Fibroblast of mammary gland (primary cell): ENCODE measurements at places on chromosomes 7 and 10.

- no peak for DNase-seq
These were observed 422.0 kb downstream of the CDC14C start for GRCh38 chr7:49346195-49346899.

DNA sequence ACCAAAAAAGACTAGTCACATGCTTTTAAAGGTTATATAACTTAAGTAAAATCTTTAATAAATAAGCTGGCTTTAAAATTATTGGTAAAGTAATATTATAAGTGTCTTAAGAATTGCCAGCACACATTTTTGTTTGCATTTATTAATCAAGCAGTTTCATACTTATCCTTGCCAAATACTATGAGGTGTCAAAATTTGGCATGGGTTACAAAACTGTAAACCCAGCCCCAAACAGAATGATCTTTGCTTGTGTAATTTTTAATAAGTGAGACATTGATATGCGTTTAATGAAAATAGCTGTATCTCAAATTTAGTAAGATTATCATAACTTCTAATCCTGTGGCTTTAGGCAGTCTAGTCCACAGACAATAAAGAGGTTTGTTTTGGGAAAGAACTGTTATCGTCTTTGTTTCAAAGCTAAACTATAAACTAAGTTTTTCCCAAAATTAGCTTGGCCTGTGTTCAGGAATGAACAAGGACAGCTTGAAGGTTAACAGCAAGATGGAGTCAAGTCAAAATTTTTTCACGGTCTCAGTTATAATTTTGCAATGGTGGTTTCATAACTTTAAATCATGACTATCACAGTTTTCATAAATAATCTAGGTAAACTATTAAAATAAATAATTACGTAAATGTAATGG lies 72.8 kb downstream of the ST8SIA6 start:
- DNase-seq: no peak

DNA sequence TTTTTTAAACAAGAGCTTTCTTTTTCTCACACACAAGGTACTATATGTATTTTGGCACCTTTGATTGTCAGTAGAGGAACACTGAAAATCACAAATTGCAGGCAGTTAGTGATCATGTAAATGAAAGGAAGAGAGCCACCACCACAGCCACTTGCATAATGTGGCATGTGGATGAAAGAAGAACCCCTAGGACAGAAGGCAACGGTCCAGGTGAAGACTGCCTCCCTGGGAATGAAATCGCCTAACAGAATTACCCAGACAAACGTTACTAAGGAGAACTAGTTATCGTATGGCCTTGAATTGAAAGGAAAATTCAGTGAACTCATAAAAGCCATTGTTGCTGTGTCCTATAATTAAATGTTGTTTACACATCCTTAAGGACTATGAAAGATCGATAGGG lies 41.2 kb upstream of the PTPRZ1 start:
- no peak for DNase-seq

DNA sequence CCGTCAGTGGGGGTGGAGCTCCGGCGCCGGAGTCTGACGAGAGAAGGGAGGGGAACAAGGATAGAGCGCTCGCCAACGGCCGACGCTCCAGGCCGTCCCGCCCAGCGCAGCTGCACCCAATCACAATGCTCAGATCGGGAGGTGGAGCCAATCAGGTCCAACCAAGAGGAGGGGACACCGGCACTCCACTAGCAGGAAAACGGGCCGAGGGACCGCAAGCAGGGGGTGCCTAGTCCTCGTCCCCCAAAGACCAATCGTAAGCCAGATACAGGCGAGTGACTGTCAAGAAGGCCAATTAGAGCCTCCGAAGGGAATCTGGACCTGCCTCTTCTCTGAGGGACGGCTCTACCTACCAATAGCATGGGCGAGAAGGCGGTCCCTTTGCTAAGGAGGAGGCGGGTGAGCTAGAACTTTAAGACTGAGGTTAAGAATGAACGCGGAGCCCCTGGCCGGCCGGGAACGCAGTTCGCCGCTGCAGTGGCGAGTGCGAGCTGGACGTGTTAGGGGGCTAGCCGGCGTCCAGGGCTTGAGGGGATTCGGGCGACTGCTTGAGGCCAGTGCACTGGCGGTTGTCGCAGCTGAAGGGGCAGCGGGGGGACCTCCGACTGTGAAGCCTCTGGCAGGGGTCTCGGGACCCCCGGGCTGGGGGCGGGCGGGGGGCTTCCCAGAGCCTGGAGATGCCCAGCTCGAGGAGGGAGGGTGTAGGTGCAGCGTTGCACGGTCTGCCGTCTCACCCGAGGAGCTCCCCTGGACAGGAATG lies at the start of gene FBXO24:
Gene FBXO24, plus strand, starts transcription at position 63 of the 760 bp plus-strand sequence. Its CDS starts 298 bp downstream, at position 361.
- peak; percentile 100 for DNase-seq

DNA sequence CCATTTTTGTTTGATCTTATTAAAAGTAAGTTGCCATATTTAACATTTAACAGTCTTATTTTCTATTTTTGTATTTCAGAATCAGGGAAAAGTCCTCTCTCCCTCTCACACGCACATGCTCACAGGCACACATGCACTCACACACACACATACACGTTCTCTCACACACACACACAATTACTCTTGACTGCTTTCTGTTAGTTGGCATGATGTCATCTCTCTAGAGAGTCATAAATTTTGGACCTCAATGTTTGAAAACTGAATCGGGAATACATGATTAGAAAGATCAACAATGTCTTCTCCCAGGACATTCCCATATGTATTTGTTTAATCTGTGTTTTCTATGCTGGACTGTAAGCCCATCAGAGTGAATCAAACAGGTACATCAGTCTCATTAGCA lies 165.7 kb upstream of the AHR start:
- peak; percentile 84 for DNase-seq

- DNase-seq: no peak
These were observed 2.1 kb downstream of the CPED1 start for GRCh38 chr7:120990468-120991118.

DNA sequence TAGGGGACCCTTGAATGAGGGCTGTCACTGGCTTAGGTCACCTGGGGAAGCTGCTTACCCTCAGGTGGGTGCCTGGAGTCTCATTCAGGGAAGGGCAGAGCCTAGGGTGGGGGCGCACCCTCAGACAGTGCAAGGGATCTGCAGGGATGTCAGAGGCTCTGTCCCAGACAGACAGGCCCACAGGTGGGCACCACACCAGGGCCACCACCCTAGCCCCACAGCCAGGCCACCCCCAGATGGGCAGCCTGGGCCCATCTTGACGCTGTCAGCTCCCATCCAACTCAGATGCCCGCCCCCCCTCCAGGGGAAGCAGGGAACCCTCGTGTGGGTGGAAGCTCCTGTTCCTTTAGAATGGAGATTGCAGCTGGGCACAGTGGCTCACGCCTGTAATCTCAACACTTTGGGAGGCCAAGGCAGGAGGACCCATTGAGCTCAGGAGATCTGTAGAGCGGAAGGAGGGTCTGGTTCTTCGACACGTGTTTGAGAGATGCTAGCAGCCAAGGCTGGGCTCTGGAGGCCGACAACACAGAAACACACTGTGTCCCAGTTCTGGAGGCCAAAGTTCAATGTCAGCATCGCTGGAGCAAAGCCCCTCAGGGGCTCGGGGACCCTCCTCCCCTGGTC lies 58.5 kb upstream of the DNAJB6 start:
- DNase-seq: no peak
